HS-5 (cell line): ENCODE measurements at places on chromosomes 1 and 21.

DNA sequence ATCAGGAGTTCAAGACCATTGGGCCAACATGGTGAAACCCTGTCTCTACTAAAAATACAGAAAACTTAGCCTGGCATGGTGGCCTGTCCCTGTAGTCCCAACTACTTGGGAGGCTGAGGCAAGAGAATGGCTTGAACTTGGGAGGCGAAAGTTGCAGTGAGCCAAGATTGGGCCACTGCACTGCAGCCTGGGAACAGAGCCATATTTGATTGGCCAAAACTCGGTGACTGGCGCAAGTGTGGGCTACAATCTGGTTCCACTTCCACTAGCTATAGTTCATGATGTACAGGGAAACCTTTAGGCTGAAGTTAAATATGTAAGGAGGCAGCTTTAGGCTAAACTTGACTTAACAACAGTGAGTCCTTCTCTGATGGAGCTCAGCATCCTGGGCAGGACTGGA lies 20.2 kb downstream of the SLC30A10 start:
- no peak for DNase-seq

GRCh38 chr1:168079761-168080160 lies 57.0 kb downstream of the GPR161 start:
- DNase-seq = peak; percentile 61

GRCh38 chr1:33080373-33080772 lies 580 bp upstream of the AZIN2 start:
- DNase-seq = no peak

GRCh38 chr1:89884718-89885596 lies 64.1 kb downstream of the LRRC8D start:
- peak; percentile 60 for DNase-seq

DNA sequence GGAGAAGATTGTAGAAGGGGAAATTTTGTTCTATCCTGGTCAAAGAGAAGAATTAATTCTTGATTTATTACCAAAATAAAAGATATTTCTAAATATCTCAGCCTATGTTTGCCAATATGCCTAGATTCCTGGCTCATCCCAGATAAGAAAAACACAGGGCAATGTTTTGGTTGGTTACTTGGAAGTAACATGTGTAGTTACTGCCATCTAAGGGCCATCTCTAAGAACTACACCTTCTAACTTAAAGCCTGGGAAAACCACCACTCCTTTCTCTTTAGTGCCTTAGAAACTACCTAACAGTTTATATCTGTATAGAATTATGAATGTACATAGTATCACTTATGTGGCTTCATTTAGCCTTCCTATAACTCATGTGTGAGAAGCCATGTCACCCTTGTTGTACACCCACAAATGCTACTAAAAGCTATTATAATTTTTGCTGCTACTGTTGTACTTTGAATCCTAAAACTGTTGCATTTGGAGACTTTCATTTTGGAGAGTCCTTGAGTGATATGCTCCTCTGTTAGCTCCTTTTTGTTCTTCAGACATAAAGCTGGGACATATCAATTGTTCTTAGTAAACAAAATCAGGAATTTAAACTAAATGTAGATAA lies 4.5 kb downstream of the AIM2 start:
- peak; percentile 33 for DNase-seq

- no peak for DNase-seq
Observed at GRCh38 chr1:21913258-21913657, 23.9 kb downstream of the HSPG2 start.

DNA sequence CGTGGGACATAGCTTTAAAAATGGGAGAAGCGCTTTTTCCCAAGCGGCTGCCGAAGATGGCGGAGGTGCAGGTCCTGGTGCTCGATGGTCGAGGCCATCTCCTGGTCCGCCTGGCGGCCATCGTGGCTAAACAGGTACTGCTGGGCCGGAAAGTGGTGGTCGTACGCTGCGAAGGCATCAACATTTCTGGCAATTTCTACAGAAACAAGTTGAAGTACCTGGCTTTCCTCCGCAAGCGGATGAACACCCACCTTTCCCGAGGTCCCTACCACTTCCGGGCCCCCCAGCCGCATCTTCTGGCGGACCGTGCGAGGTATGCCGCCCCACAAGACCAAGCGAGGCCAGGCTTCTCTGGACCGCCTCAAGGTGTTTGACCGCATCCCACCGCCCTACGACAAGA lies 245.5 kb downstream of the MRPL39 start:
- DNase-seq = no peak

GRCh38 chr1:156608981-156609380 lies 7.7 kb upstream of the GPATCH4 start:
- no peak for DNase-seq

GRCh38 chr1:50422946-50423669 lies at the start of gene DMRTA2:
Gene DMRTA2, minus strand, starts transcription at chr1:50423443. Its CDS starts 1,907 bp downstream, at chr1:50421536.
- no peak for DNase-seq

DNA sequence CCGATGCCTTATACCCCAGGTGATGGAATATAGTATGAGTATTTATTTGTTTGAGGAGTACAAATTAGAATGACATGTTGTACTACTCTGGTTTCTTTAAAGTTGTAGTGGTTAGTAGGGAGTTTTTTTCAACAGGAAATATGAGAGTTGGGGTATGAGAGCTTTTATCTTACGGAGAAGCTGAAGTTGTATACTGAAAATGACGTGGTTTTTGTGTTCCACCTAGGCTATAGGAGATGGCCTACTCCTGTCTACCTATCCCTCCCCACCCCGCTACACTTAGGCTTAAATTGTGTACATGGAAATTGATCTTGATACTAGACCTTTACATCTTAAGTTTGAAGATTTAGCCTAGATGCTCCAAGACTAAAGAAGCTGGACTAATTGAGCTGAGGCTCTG lies 6.8 kb upstream of the HAX1 start:
- DNase-seq = no peak

DNA sequence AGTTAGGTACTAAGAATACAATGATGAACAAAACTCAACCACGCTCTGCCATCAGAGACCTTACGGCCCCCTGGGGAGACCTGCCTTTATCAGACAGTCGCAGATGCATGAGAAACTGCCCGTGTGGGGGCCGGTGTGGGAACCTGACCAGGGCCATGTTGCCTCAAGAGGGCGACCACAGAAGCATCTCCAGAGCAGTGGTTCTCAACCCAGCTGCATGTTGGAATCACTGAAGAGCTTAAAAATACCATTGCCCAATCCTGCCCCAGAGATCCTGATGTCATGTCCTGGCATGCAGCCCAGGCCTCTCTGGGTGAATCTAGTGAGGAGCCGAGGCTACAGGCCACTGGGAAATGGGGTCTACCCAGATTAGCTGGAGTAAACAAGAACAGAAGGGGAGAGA lies 108.7 kb downstream of the PRDM2 start:
- no peak for DNase-seq

DNA sequence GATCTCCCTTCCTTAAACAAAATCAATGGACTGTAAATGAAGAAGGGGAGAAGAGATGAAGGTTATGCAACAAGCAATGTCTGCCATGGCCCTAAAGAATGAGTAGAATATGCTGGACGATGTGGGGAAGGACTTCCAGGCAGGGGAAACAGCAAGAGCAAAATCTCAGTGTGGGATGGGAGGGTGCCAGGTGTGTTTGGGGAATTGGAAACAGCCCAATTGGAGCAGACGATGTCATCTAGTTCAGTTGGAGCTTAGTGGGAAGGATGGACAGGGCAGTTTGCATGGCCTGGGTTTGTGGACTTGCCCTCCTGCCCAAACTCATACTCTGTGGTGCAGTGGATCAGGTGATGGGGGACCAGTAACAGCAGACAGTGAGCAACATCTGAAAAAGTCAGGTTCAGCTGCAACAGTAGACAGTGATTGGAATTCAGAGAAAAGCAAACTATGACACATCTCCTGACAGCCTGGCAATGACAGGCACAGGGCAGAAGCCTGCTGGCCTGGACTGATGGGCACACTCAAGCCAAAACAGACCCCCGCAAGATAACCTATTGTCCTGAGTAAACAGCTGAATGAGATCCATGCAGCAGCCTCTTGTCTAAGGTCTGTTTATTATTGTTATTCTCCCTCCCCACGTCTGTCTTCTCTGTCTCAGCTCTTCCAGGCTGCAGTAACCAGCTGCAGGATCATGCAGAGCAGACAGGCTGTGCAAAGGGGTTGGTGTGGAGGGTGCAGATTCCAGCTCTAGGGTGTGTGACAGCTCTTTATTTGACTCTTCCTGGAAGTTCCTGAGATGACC lies 50.5 kb upstream of the PRELP start:
- no peak for DNase-seq

DNA sequence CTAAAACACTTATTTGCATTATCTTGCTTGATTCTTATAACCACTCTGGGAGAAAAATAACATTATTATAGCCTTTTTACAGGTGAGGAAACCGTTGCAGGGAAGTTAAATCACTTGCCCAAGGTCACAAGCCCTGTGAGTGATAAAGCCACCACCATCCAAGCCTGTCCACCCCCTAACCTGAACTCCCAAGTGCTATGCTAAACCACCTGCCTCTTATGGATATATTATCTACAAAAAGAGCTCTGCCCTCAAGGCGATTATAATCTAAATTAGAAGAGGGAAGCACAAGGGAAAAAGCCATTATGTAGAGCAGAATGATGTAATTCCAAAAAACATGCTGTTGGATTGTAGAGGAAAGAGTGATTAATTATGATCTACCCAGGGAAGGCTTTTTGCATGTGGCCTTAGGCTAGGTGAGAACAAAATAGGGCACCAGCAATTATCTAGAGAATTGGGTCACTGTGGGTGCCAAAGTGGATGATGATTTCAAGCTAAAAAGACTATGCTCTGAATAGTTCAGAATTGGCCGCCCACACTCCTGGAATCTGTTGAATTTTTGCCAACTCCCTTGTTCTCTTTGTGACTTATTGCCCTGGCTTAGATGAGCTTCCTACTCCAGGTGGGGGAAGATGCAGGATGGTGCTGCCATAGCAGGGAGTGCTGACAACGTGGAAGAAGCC lies 205.3 kb downstream of the FGGY start:
- DNase-seq = no peak

GRCh38 chr1:158901623-158902022 lies 29.7 kb upstream of the PYHIN1 start:
- DNase-seq = no peak

DNA sequence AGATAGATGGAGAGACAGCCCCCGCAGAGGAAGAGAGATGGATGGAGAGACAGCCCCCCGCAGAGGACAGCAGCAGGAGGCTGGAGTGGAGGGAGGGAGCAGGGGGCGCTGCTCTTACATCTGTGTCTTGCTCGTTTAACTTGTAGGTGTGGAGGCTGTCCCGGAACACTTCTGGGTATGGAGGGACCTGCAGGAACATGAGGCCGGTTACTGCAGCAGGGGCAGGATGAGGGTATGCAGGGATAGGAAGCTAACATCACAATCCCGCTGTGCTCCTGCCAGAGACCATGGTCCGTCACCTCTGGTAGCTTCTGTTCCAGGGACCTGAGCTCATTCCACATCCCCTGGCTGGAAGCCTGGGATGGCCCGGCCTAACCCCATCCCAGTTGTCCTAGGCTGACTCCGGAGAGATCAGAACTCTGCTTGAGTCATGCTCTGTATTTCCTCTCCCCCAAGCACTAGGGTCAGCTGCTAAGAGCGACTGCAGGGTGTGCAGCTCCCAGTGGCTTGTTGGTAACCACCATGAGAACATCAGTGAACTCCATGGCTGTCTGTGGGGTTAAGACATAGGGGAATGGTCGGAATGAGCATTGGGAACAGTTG lies 36.7 kb upstream of the GOLT1A start:
- DNase-seq = no peak

DNA sequence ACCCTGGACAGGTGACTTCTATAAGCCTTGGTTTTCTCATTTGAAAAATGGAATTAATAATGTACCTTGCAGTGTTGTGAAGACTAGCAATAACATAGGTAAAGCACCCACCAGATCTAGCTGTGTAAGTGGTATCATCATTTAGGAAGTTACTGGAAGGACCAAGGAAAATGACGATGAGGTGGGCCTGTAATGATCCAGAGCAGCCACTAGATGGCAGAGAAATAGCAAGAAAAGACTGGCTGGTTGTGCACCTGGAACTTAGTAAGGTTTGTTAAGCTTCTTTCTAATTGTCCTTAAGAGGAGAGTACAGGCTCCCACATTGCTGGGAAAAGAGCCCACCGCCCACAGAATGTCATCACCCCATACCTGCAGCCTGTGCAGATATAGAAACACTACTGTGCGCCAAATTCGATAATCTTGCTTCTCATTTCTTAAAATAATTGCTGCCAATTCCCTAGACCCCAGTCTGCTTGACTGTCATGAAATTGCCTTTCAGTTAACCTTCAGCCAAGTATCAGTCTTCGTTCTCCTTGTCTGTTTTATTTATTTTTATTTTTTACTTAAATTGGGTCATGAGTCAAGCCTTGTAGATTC lies 37.2 kb downstream of the WNT4 start:
- DNase-seq = no peak

GRCh38 chr1:46136711-46137110 lies 4.3 kb upstream of the PIK3R3 start:
- no peak for DNase-seq

- no peak for DNase-seq
Observed at GRCh38 chr1:84062496-84062895, 63.6 kb upstream of the TTLL7 start.

DNA sequence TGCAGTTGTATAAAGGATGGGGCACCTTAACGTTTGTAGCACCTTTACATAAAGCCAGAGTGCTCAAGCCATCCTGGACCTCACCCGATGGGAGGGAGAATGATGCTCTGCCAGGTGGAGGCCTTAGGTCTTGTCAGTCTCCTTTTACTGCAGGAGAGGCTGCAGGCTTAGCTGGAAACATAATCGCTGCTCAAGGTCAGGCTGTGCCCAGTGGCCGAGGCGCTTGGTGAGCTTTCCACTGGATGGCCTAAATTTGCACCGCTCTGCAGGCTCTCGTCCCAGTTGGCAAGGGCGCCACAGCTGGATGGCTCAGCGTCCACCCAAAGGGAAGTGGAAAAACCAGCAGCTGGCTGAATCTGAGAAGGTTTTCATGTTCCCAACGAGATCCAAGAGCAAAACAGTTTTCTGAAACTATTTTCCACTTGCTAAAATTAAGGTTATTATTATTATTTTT lies 438.9 kb downstream of the CAMTA1 start:
- DNase-seq = no peak

- no peak for DNase-seq
Observed at GRCh38 chr1:30043256-30043655, 680.1 kb downstream of the MATN1 start.

DNA sequence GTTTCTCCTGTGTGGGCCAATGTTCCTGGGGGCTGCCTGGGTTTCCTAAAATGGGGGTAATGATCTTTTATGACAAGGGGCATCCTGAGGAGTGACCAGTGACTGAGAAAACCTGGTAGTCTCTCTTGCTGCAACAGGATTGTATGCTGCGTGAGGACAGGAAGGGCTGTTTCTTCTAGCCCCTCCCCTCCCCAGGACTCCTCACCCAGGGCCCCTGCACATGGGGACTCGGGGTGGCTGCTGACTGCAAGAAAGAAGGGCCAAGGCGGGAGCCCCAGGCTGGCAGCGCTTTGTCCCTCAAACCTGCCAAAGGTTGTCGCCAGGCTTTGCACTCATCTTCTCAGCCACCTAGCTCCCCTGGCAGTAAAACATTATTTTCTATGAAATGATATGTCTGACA lies 442.4 kb downstream of the CAMTA1 start:
- no peak for DNase-seq

DNA sequence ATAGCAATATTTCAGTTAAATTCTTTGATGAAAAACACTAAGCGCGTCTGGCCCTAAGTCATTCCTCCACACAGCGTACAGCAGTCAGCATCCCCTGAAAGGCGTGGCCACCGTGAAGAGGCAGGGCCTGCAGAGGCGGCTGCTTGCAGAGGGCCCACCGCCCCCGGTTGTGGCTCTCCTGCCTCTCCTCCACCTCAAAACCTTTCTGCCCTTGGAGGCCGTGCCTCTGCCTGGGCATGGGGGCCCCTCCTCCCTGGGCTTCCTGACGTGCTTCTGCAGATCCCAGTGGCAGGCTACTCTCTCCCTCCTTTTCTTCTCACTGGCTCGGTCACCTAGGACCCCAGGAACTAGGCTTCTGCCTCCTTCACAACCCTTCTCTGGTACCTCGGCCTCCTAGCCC lies 16.2 kb downstream of the CLSTN1 start:
- no peak for DNase-seq
